ENCODE measurements at places on chromosomes 3 and 15. TPM values are rescaled to one million over a fixed set of nuclear protein-coding genes. Genes with fewer than 3 reads are reported as not detected.
A peak's percentile ranks its signal among the peaks of the same experiment; 100 is the strongest.

DNA sequence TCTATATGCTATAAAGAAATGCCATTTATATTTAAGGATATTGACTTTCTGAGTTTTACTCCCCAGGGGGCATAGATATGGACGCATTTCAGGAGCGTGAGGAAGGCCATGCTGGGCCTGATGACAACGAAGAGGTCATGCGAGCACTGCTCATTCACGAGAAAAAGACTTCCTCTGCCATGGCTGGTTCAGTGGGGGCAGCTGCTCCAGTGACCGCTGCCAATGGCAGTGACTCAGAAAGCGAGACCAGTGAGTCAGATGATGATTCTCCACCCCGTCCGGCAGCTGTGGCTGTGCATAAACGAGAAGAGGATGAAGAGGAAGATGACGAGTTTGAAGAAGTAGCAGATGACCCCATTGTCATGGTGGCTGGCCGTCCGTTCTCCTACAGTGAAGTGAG, 38.4 kb downstream of the GTF2E1 start:
- no peak for DNase-seq
- no peak overlapping the region for H3K4me3 ChIP-seq

DNA sequence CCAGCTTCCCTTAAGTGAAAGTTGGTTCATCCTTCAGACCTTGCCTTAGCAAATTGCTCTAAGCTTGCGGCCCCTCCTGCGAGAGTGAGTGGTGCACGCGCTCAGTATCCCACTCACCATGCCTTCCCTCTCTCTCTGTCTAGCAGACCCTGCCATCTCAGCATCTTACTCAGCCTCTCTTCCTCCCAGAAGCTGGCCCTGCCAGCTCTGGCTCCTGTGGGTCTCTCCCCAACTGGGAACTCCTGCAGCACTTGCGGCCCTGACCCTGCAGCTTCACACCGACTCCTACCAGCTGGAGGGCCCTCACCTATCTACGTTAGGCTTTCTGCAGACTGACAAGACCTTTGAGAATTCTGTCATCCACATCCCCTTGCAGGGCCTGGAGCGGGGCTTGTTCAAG, 286.1 kb upstream of the TLE3 start:
- no peak for DNase-seq
- H3K36me3 ChIP-seq: no peaks in the 10 kb centered on the region
- no peak overlapping the region for H3K4me3 ChIP-seq
- no peak overlapping the region for H3K27ac ChIP-seq
- H3K4me1 ChIP-seq: no peaks in the 10 kb centered on the region

- DNase-seq: no peak
- H3K36me3 ChIP-seq: no peaks in the 10 kb centered on the region
- H3K4me1 ChIP-seq: peaks cover 18% of the 10 kb centered on the region
- H3K27ac ChIP-seq: no peak overlapping the region
- no peaks in the 10 kb centered on the region for H3K27me3 ChIP-seq
- no peak overlapping the region for H3K4me3 ChIP-seq
Measured at GRCh38 chr3:57815036-57815435, 58.9 kb downstream of the SLMAP start.

DNA sequence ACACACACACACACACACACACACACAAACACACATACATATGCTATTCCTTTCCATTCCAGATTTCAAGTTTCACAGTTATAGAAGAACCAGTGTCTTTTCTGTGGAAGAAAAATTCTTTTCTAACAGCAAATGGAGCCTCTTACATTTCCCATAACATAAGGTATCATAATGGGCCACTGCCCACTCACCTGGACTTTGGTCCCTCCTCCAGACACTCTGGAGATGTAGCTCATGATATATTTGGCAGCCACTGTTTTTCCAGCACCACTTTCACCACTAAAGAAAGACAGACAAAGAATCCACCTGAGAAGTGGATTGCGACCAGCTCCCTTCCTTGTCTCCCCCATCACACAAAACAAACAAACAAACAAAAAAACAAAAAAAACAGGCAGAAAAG, 29.8 kb downstream of the LDHAL6B start:
- no peaks in the 10 kb centered on the region for H3K27me3 ChIP-seq
- H3K27ac ChIP-seq: peak overlapping the region; percentile 64
- peaks cover 3% of the 10 kb centered on the region for H3K36me3 ChIP-seq
- H3K4me1 ChIP-seq: peaks cover 55% of the 10 kb centered on the region

KIF15 gene
- total RNA-seq: 0.42 TPM

GRCh38 chr3:61776390-61776789, 215.0 kb downstream of the PTPRG start:
- H3K4me1 ChIP-seq: peaks cover 16% of the 10 kb centered on the region
- H3K4me3 ChIP-seq: no peak overlapping the region
- H3K27ac ChIP-seq: no peak overlapping the region

Measured in thoracic aorta (tissue), 2 donors.